ENCODE measurements at places on chromosomes 7 and 10.

DNA sequence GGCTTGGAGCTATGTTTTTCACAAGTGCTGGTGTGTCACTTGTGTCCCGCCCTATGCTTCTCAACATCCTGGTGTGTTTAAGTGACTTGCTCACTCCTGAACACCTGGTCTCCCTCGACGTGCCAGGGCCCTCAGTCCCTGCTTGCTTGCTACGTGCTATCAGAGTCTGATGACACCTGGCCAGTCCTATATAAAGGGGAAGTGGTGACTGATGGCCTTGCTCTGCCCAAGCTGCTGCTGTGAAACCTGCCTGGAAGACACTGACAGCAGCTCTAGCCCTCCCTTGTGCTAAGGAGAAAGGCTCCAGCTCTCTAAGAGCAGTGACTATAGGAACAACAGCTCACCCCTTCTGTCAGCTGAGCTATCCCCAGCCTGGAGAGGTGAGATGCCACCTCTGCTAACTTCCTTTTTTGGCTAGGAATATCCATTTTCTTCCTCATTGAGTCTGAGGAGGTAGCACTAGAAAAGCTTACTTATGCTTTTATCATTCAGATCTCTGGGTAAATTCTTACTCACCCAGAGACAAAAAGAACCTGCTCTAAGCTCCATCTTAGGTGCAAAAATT lies 77.2 kb upstream of the PLXNA4 start:
- DNase-seq, result no peak

DNA sequence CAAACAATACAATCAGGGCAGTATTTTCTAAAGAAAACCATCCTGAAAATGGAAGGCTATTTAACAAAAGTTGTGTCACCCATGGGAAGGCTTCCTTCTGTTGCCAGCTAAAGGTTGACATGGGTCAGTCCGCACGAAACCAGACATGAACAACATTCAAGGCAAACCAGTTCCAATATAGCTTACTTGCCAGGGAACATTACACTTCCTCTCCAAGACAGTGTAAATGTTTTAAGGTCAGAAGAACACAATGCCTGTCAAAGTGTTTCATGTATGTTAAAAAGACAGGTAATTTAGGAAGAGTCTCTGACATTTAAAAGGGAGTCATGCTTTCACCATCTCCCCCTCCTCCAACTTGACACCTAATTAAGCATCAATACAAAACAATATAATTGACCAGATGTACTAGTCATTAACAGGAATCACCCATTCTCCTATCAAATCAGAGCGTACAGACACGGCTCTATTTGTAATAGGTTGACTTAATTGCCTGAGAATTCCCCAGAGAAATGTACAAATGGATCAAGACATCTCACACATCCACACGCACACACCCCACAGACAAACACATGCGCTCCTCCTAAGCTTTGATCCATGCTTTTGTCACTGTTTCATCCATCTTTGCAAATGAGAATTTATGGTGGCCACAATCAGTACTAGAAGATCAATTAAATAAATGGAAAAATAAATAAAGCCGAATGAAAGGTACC lies 69.5 kb downstream of the CACNA2D1 start:
- no peak for DNase-seq

DNA sequence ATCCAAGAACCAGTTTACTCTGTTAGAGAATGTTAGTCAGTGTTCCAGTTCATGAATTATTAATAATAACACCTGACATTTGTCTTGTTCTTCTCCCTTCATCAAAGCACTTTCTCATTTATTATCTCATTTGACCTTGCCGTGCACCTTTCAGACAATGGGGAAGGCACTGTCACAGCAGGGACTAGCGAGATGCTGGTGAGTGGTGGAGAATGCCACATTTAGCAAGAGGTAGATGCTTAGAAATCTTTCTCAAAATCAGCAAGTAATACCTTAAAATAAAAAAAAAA lies 34.2 kb upstream of the XRCC2 start:
- DNase-seq, result no peak

GRCh38 chr7:117176206-117176605 lies 146.7 kb downstream of the WNT2 start:
- DNase-seq, result no peak

GRCh38 chr7:107693396-107693795 lies 32.8 kb downstream of the SLC26A4 start:
- DNase-seq, result no peak

All from CD4-positive, alpha-beta T cell treated with Interferon alpha-2 for 1 hour (primary cell).